Uterus (tissue), 4 donors: ENCODE measurements at places on chromosomes 2 and 18.

DNA sequence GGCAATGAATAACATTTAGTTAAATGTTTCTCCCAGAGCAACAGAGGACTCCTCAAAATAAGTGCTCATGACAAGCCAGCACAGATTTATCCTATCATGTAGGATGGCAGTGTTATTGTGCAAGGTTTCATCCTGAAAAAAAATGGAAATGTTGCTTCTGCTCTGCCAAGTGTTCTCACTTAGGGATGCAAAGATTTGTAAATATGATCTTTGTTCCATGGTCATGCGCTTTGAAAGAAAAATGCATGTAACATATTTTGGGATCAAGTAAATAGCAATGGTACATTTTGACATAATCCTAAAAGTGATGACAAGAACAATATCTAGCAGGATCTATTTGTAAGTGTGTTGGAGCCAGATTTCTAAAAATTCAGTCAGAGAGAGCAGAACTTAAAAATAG lies 229.5 kb upstream of the CCDC150 start:
- no peak for DNase-seq

- DNase-seq: no peak
Observed at GRCh38 chr18:63890950-63891304, 3.4 kb downstream of the SERPINB2 start.

- no peak for DNase-seq
Observed at GRCh38 chr2:61984682-61985081, 79.2 kb downstream of the COMMD1 start.

DNA sequence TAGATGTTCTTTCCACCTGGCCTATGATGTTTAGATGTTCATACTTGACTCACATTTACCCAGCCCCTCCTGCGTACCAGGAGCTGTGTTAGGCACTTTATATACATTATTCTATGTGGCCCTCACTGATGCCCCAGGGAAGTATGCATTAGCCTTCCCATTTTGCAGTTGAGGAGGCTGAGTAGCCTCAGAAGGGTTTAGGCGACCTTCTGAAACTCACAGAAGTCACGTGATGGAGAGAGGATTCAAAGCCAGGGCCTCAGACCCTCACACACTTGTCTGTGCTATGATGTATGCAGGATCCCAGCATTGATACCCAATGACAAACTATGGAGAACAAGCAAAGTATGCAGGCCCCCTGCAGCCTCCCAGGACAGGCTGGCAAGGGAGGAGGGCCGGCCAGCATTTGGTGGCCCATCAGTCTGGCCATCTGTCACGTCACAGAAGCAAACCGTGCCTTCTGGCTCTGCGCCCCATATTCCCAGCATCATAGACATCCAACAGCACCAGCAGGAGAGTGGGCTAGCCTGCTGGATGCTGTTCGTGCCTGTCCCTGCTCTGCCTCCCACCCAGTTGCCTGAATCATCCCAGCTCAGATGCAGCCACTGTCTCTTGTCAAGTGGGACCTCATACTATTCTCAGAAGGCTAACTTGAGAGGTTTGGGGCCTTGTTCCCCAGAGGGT lies 33.6 kb downstream of the EHD3 start:
- no peak for DNase-seq

GRCh38 chr2:128374001-128374710 lies 55.5 kb upstream of the HS6ST1 start:
- peak; percentile 12 for DNase-seq

GRCh38 chr2:227450926-227451654 lies 20.9 kb upstream of the AGFG1 start:
- no peak for DNase-seq

DNA sequence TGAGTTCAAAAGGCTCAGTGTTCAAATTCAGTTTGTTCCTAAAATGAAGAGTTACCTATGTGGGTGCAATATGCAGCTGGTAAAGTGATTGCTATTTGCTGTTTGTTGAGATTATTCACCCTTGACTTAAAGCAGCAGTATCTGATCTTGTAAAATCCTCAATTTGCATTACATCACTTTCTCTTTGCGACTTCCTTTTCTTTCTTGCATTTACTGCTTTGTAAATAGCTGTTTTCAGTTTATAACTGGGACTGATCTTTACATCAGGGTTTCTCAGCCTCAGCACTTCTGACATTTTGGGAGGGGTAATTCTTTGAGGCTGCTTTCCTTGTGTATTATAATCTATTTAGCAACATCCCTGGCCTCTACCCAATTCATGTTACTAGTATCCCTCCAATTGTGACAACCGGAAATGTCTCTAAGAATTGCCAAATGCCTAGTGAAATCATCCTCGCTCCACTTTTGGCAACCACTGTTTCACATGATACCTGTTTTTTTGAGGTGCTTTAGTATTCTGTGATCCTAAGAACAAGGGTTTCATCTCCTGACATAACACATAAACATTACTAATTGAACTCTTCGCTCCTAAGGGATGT lies 12.1 kb upstream of the ERCC3 start:
- DNase-seq: no peak

GRCh38 chr2:57615855-57616556 lies 430.6 kb upstream of the VRK2 start:
- DNase-seq: no peak

DNA sequence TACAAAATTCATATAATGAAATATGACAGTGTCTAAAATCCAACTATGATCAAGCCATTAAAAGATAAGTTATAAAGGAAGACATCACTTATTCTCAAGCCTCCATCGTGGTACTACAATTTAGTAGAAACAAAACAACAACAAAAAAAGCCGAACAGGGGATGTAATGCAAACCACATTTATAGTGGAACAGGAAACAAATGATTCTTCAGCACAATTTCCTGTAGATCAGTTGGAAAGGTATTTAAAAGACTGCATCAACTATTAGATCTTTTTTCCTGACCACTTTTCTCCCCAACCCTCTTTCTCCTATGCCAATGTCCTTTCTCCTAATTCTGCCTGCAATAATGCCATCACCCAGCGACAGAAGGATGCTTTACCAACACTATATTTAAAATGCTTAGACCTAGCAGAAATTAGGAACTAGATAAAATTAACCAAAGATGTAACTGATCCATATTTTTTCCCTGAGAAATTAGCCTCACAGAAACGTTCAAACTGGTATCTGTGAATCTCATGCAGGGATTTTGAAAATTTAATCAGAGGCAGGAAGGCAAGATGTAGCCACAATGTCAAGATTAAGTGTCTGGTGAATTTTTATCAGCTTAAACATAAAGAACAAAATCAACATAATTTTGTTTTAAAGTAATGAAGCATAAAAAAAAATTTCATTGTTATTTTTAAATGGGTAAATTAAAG lies 271.4 kb downstream of the TCF4 start:
- no peak for DNase-seq

- DNase-seq: no peak
Observed at GRCh38 chr2:230680463-230681170, 32.0 kb upstream of the CAB39 start.

DNA sequence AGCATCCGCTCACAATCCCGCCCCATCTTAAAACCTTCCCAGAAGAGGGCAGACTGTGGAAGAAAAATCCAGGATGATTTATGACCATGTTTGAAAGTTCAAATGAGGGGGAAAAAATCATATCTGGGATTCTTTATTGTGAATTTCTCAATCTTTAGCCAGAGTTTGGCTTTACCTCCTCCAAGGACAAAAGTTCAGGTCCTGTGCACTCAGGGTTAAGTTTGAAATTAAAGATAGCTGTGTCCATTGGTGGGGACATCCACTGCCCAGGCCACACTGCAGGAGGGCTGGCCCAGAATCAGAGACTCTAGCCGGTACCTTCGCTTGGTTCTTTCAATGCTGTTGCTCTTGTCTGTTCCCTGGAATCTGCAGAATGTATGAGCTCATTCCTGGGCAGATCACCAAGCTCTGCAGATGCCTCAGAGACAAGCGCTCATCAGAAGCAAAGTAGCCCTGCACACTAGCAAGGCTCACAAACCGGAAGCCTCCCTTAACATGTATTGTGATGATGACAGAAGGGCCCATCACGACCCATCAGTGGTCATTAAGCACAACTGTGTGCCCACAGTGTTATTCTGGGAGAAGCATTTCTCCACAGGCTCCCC lies 375.3 kb upstream of the KLHL29 start:
- peak; percentile 61 for DNase-seq

GRCh38 chr2:3606370-3607201 lies 11.7 kb downstream of the COLEC11 start:
- no peak for DNase-seq

GRCh38 chr18:49071778-49072177 lies 121.0 kb upstream of the SMAD7 start:
- DNase-seq: no peak

DNA sequence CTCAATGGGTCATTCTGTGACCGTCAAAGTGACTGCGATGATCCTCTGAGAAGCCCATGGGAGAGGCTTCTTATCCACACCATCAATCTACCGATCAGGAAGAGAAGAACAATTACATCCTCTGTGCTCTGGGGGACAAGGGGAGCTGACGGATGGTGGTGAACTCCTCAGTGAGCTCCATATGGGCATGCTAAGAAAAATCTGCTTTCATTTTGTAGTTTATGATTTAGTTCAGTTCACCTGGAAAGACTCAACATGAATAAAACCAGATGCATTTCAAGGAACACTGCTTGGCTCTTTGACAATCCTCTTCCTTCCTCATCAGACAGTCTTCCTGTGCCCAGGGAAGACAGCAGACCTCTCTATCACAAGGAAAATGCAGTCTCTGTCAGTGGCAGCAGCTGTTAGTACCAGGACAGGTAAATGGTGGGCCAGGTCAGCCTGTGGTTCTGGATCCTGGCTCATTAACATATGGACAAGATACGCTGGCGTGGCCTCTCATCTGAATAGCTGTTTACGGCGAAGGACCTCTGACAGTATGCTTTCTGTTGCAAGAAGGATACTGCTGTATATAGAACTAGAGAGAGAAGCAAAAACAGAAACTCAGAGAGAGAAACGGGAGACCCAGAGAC lies 176.9 kb downstream of the BCL2 start:
- DNase-seq: no peak

GRCh38 chr2:101790857-101791256 lies 93.3 kb downstream of the MAP4K4 start:
- peak; percentile 66 for DNase-seq

DNA sequence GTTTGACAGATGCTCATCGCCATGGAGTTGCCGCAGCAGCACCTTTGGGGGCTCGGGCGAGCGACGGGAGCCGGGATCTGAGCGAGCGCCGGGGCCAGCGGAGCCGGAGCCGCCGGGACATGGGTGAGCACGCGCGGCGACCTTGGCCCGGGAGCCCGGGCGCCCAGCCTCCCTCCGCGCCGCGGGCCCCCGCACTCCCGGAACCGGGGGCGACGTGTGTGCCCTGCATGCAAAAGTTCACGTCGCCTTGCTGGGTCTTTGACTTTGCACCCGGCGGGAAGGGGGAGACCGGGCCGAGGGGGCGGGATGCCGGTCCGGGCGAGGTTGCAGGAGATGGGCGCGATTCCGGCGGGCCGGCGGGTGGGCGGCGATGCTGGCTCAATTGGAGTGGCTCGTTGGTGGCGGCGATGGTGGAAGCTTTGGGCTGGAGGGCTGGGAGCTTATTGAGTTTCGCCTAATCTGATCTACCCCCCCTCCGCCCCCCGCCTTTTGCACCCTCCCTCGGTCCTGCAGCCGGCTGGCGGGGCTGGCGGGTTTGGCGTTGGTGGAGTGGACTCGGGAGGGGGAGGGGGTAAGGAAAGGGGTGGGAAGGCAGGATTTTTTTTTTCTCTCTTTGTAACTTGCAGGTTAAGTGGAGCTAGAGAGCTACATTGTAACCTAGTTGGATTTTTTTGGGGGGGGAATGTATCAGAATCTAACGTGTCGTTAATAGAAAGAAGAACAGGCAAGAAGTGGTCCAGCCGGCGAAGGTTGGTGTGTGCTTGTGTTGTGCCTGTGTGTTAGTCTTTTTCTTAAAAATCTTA lies at the start of gene SETBP1:
Gene SETBP1, plus strand, starts transcription at position 616 of the 803 bp plus-strand sequence. CDS start 20,459 bp downstream, outside the sequence.
- DNase-seq: peak; percentile 80

- DNase-seq: no peak
Observed at GRCh38 chr2:69753659-69754363, 11.9 kb downstream of the ANXA4 start.

- no peak for DNase-seq
Observed at GRCh38 chr2:148917431-148917830, 42.4 kb downstream of the KIF5C start.

GRCh38 chr2:197292619-197293018 lies 18.0 kb downstream of the ANKRD44 start:
- DNase-seq: no peak

GRCh38 chr18:64037812-64038414 lies 68.0 kb downstream of the SERPINB8 start:
- DNase-seq: no peak

GRCh38 chr18:52439457-52439856 lies 99.5 kb downstream of the DCC start:
- no peak for DNase-seq

GRCh38 chr2:233418761-233419546 lies 64.7 kb downstream of the DGKD start:
- no peak for DNase-seq

- no peak for DNase-seq
Observed at GRCh38 chr2:190129421-190130199, 67.1 kb upstream of the MSTN start.

- no peak for DNase-seq
Observed at GRCh38 chr18:32122039-32122438, 30.4 kb downstream of the RNF138 start.
